A549 treated with Hydrocortisone at 1 μM for 4 hours (cell line): ENCODE measurements at places on chromosomes 5 and 9. TPM values are rescaled to one million over a fixed set of nuclear protein-coding genes. Genes with fewer than 3 reads are reported as not detected.

Gene WASHC1
- total RNA-seq: 7.1 to 12.3 TPM (median 11.7 TPM) in 5 replicates

Gene RRAGA
- 104 to 135 TPM (median 129 TPM) in 5 replicates for total RNA-seq

Gene AIF1L
- total RNA-seq: 1.5 to 1.9 TPM (median 1.7 TPM) in 5 replicates

Gene CARD9
- 0.81 to 1.7 TPM (median 0.97 TPM) in 5 replicates for total RNA-seq
